ENCODE measurements at places on chromosomes 2 and 18.

- DNase-seq, result no peak
Observed at GRCh38 chr18:61335684-61336555, 2.7 kb downstream of the CDH20 start.

DNA sequence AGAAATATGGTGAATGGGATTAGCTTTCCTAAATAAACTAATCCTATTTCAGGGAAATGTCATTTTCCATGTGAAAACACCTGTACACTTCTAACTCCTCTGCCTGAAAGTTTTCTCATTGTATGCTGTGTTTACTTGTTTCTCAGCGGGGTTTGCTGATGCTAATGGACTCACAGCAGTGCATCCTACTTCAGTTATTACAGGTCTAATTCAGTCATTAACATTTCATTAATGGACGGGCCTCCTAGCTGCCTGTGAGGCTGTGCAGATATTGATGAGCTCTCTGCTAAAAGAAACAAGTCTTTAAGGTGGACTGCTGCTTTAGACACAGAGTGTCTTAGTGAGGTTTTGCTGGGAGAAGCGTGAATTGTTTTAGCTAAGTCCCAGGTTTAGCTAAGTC lies 1342.0 kb upstream of the ZEB2 start:
- no peak for DNase-seq

DNA sequence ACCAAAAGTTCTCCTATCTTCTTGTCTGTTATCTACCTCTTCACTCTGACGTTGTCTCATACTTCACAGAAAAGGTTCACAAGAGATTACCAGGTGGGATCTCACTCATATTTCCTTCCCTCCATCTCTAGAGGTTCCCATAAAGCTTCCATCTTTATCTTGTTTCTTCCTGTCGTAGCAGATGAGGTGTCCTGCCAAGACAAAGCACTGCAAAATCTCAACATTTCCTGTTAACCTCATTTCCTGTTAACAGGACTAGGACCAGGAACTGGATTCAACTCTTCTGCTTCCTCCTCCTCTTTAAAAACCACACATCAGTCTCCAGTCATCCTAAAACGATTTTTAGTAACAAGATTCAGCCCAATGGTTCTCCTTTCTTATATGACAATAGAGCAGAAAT lies 512.8 kb upstream of the NRP2 start:
- no peak for DNase-seq

GRCh38 chr2:134573085-134573370 lies 145.8 kb downstream of the TMEM163 start:
- no peak for DNase-seq

DNA sequence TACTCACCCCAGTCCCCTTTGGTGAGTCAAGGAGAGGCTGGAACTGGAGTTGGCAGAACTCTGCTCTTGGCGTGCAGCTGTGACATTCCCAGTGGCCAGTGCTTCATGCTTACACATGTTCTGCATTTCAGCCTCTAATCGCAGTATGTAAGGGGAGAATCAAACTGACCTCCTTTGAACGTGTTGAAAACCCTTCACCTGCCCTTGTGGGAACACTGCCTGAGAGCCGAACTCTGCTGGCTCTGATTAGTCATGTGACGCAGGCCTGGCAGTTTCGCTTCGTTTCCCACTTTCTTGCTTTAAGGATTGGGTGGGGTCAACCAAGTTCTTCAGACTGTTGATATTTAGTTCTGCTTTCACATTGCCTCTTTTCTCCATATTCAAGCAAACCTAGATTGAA lies 173.8 kb upstream of the BCL2L11 start:
- no peak for DNase-seq

DNA sequence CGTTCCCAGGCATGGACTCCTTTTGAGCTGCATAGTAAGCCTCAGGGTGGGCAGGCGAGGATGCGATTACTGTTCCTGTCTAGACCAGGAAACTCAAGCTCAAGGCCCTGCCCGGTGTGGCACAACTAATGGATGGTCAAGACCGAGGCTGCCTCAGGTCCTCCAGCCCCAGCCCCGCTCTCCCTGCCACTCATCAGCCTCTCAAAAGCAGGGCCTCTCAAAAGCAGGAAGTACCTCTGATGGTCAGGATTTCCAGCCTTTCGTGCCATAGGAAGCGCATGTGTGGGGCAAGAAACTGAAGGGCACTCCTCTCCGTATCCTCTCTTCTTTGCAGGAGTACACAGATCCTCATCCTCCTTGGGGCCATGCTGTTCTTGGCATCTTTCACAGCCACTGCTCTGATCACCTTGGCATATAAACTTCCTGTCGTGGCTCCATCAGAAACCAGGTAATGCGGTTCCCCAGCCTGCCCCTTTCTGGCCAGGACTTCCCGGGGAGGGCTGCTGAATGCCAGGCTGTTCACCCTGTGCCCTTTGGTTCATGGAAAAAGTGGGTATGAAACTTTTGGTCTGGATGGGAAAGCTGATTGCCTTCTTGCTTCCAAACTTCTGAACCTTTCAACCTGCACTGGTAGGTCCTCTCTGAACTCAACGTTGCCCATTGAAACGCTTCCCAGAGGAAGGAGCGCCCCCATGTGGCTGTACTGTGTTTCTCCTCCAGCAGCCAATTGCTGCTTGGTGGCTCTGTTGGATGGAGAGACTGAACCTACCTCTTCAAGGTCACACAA lies 82.8 kb upstream of the SEC11C start:
- peak; percentile 89 for DNase-seq

DNA sequence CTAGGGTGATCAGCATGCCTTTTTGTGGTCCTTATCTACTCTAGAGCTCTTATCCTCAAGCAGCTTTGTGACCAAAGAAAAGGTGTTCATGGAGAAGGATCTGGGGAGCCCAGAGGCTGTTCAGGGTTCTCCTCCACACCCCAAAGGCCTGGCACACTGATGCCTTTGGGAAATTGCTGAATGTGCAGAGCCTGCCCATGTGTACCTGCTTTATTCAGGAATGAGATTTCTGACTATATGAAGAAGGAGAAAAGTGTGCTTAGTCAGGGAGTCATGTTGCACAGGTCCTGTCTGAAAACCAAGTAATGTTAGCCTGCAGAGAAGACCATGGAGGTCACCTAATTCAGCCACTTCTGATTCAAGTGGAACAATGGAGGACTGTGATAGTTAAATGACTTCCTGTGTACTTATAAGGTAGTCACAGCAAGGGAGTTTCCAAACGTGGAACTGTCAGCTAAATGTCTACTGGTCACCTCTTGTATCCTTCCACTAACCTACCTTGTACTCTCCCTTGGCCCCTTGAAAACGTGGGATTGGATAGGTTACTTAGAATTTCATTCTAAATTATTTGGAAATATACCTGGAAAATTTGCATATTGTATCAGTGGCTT lies 81.3 kb downstream of the LIMS1 start:
- no peak for DNase-seq

DNA sequence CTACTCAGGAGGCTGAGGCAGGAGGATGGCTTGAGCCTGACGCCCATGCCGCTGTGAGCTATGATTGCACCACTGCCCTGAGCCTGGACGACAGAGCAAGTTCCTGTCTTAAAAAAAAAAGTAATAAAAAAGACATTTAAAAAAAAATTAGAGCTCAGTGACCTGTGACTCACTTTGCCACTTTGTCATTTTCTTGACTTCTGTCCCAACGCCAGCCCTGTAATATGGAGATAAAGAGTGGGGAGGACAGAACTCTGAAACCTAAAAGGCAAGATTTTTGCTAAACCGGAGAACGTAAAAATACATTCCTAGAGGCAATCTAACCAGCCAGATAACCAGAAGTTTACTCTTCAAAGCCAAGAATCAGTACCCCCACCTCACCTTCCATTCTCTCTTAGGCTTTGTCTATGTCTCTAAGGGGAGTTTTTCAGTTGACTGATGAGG lies 49.0 kb downstream of the PRKRA start:
- no peak for DNase-seq

Measured in glutamatergic neuron (in vitro differentiated cells).